ENCODE measurements at places on chromosomes 16 and 17.

GRCh38 chr16:66270333-66270927 is 96.1 kb upstream of the CDH5 start:
- DNase-seq, result peak; percentile 60

GRCh38 chr17:78736526-78737079 is 45.5 kb downstream of the CYTH1 start:
- peak; percentile 98 for DNase-seq

DNA sequence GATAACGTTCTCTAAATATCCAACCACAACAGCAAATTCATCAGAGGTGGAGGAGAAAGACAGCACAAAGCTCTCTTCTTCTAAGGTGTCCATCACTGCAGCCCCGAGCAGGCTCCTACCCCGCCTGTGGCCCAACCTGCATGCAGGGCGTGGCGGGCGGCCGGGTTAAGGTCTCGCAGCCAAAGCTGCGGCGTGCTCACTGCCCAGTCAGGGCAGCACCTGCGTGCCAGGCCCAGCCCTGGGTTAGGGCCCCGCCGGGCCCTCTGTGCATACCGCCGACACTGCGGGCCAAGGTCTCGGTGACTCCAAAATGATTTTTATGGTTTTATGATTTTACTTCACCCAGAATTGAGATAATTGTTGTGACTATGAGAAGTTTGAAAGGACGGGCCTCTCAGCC is 57.8 kb downstream of the FOXK2 start:
- DNase-seq, result no peak

DNA sequence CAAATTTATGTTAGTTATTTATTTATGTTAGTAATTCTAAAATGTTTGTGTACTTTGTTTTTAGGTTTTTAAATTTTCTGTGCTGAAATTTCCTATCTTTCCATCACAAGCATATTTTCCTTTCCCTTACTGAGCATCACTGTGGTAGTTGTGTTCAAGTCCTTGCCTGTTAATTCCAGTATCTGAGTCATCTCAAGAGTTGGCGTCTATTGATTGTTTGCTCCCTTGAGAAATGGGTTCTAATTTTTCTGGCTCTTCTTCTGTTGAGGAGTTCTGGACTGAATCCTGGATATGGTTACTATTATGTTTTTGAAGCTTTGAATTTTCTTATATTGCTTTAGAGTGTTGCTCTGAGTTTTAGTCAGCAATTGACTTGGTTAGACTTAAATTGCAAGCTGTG is 56.3 kb downstream of the GAN start:
- DNase-seq, result no peak

DNA sequence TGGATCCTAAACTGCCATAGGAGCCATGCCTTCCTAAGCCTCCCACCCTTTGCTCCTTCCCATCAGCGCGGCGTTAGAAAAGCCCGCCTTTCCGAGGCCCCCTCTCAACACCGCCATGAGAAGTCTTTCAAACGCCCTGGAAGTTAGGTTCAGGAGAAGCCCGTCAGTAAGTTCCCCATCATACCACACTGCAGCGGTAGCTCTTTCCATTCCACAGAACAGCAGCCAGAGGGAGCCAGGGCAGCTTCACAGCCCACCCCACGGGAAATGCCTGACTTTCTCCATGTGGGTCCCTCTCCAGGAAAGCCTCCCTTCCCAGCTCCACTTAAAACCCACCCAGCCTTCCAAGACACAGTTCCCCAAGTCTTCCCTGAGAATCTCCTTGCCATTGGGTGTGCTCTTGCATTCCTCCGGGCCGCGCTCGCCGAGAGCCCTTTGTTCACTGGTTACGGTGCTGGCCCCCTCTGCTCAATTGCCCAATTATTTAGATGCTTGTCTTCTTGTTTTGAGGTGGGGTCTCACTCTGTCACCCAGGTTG is 28.7 kb downstream of the KIAA0513 start:
- no peak for DNase-seq

GRCh38 chr16:13307255-13307654 is 405.9 kb downstream of the SHISA9 start:
- no peak for DNase-seq

GRCh38 chr16:67539691-67540635 is 11.3 kb downstream of the RIPOR1 start:
- no peak for DNase-seq

- DNase-seq, result no peak
Observed at GRCh38 chr16:11621920-11622651, 35.4 kb upstream of the LITAF start.

GRCh38 chr17:1573932-1574696 is 11.5 kb upstream of the PITPNA start:
- no peak for DNase-seq

DNA sequence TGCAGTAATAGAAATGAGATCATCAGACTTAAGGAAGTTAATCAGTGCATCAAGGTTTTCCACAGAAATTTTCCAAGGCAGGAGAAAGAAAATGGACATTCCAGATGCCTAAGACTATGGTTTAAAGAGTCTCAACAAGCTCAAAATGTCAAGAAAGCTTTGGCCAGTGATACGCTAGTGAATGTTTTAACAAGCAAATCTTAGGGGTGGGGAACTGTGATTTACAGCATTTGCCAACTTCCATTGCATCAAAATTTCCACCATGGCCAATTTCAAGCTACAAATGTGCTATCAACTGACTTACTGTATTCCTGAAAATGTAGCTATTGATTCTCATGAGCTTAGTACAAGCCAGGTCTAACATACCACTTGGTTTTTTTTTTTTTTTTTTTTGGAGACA is 82.4 kb upstream of the CLEC3A start:
- DNase-seq, result no peak

DNA sequence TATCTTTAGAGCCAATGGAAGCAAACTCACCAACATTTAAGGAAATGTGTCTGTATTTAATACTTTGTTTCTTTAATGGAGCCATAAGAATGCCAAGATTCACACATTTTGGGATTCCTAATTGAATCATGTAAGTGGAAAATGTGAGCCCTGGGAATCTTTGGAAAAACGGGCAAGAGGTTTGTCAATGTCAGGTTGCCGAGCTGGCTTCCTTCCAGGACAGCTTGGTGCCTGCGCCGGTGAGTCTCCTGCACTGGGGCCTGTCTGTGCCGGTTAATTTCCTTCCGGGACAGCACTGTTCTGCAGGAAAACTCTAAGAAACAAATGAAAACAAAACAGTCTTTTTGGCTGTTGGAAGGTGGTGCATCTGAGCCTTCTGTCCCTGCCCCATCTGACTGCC is 210.6 kb downstream of the HAPSTR1 start:
- no peak for DNase-seq

DNA sequence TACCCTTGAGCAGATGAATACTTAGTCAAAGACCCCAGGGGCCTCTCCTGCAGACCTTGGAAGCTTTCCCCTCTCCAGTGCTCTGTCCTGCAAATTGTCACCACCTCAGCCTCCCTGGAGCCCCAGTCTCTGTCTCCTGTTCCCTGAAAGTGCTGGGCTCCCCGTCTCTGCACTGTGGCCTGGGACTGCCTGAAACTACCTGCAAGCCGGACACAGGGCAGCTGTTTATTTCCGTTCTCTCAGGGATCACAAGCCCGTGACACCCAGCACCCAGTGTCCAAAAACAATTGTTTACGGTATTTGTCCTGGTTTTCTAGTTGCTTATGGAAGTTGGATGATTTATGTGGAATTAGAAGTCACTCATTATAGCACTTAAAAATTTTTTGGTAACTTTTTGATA is 81.6 kb upstream of the CHMP6 start:
- no peak for DNase-seq

- no peak for DNase-seq
Observed at GRCh38 chr16:88516601-88517061, 53.6 kb upstream of the ZC3H18 start.

Data from NCI-H524 treated with DMSO at 0.1 percent for 48 hours (cell line).